HFFc6 (cell line): ENCODE measurements at places on chromosomes 11 and 22.
A peak's percentile ranks its signal among the peaks of the same experiment; 100 is the strongest.

DNA sequence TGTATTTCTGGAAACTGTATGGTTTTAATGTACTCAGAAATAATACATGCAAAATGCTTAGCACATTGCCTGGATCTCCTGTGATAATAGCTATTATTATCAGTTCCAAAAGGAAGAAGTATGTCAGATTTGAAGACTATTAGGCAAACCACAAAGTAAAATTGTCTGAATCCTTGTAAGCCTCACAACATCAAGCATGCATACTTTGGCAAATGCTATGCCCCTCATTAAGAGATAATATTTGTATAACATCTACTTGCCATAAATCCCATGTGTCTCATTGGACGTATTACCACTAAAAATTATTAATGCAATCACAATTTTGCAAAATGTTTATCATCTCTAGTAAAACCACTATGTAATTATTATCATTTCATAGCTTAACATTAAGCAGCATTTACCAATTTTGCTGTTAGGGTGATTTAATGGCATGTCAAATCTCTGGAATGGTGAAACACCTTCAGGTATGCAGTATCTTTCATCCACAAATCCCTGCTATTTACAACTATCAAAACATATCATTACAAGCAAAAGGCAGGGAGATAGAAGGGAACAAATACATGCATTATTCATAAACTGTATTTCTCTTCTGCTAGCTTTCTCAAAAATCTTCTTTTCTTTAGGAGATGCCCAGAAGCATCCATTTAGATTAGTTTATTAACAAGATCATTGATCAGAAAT lies 974.6 kb upstream of the RAG2 start:
- H3K36me3 ChIP-seq: no peaks in the 10 kb centered on the region
- no peaks in the 10 kb centered on the region for H3K27me3 ChIP-seq
- DNase-seq: no peak
- H3K4me3 ChIP-seq: no peak overlapping the region

GRCh38 chr11:44674809-44675208 lies 52.0 kb upstream of the TSPAN18 start:
- H3K4me3 ChIP-seq: no peak overlapping the region
- DNase-seq: no peak
- peaks cover 11% of the 10 kb centered on the region for H3K27me3 ChIP-seq
- no peaks in the 10 kb centered on the region for H3K36me3 ChIP-seq

- H3K4me1 ChIP-seq: no peaks in the 10 kb centered on the region
- H3K36me3 ChIP-seq: no peaks in the 10 kb centered on the region
- 0 out of 2 replicates have a peak, but pooled peaks cover 2% of the 10 kb centered on the region for H3K27me3 ChIP-seq
- no peak overlapping the region for H3K27ac ChIP-seq
- DNase-seq: no peak
Observed at GRCh38 chr11:104649002-104649401, 249.3 kb downstream of the CASP12 start.

GRCh38 chr22:49963647-49964026 lies 3.1 kb downstream of the PIM3 start:
- no peak for DNase-seq
- H3K4me1 ChIP-seq: peaks cover 22% of the 10 kb centered on the region; the same call in 1 of the 2 replicates
- H3K27ac ChIP-seq: peak overlapping the region; percentile 46
- H3K27me3 ChIP-seq: no peaks in the 10 kb centered on the region; the same call in none of the 2 replicates
- peak overlapping the region; percentile 82 for H3K4me3 ChIP-seq

GRCh38 chr11:117010808-117011540 lies 87.3 kb downstream of the SIK3 start:
- peak overlapping the region; percentile 37; the same call in 1 of the 2 replicates for H3K4me3 ChIP-seq
- peaks cover 3% of the 10 kb centered on the region; the same call in 1 of the 2 replicates for H3K27me3 ChIP-seq
- peaks cover 32% of the 10 kb centered on the region for H3K4me1 ChIP-seq
- H3K36me3 ChIP-seq: no peaks in the 10 kb centered on the region; the same call in 1 of the 2 replicates

DNA sequence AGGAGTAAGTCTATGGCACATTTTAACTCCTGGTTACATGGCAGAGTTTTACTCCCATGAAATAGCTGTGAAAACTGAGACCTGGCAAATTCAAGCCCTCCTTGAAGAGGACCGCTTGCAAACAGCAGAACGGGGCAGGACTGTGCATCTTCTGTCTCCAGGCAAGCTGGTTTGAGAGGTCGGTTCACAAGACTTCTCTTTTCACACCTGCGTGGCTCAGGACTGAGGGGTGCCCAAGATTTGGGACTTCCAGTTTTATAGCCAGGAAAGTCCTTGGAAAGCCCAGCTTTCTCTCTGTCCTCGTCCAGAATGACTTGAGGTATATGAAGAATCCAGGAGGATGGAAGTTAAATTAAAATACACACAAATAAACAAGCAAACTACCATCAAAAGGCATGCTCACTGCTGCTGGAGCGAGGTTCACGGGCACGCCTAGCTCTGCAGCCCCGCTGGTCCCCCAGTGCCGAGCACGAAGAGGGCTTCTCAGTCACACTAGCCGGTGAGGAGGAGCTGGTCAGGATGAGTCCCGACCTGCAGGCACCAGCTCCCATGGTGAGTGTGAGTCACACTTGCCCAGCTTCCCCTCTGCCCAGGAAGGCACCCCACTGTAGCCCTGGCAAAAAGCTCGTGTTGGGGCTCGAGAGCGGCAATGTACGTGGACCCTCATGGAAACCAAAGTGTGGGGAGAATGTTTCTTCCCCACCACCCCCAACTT lies 1382.4 kb downstream of the BRD1 start:
- peaks cover 5% of the 10 kb centered on the region for H3K36me3 ChIP-seq
- peaks cover 3% of the 10 kb centered on the region; the same call in 1 of the 2 replicates for H3K27me3 ChIP-seq
- H3K27ac ChIP-seq: no peak overlapping the region
- no peak overlapping the region for H3K4me3 ChIP-seq

- peaks cover 8% of the 10 kb centered on the region for H3K4me1 ChIP-seq
- H3K36me3 ChIP-seq: no peaks in the 10 kb centered on the region
- H3K27ac ChIP-seq: no peak within 1 kb of the TSS
- no peak within 1 kb of the TSS for H3K4me3 ChIP-seq
- peaks cover 14% of the 10 kb centered on the region for H3K27me3 ChIP-seq
Observed at GRCh38 chr11:18172666-18173065, at the start of gene MRGPRX4. Gene MRGPRX4, plus strand, starts transcription at chr11:18172837. Its CDS starts 420 bp downstream, at chr11:18173257.

DNA sequence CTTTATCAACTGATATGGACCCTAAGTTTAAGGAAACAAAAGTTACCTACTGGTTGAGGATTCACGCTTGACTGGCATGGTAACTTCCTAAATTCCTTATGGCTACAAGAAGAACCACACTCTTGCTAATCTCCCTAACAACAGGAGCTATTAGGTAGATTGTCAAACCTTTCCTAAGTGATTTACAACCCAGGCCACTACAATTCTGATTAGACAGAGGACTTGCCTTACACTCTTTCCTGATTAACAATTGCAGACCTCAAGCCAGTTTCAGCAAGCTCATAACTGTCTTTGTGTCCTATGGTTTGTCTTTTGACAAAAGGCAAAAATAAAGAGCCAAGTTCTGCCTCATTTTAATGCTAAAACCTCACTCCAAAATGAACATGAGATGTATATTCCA lies 16.3 kb downstream of the OR52K2 start:
- peaks cover 16% of the 10 kb centered on the region for H3K4me1 ChIP-seq
- H3K27ac ChIP-seq: no peak overlapping the region
- H3K27me3 ChIP-seq: no peaks in the 10 kb centered on the region; the same call in 1 of the 2 replicates
- H3K36me3 ChIP-seq: peaks cover 18% of the 10 kb centered on the region

- H3K27ac ChIP-seq: no peak overlapping the region
- H3K4me1 ChIP-seq: no peaks in the 10 kb centered on the region
- no peak for DNase-seq
- peaks cover 5% of the 10 kb centered on the region; the same call in 1 of the 2 replicates for H3K27me3 ChIP-seq
Observed at GRCh38 chr11:15927864-15928217, 428.5 kb downstream of the SOX6 start.

DNA sequence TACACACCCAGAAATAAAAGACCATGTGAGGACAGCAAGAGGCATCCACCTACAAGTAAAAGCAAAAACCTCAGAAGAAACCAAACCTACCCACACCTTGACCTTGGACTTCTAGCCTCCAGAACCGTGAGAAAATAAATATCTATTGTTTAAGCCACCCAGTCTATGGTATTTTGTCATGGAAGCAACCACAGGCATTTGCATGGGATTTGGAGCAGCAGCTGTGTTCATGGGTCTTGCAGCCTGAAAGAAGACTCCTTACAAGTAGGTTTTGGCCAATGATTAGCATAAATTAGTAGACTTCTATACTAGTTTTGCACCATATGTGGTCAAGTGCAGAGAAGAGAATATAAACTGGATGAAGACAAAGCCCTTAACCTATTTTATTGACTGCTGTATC lies 27.9 kb downstream of the FSHB start:
- no peaks in the 10 kb centered on the region for H3K36me3 ChIP-seq
- H3K27ac ChIP-seq: no peak overlapping the region
- no peaks in the 10 kb centered on the region for H3K27me3 ChIP-seq
- H3K4me1 ChIP-seq: no peaks in the 10 kb centered on the region
- no peak for DNase-seq

DNA sequence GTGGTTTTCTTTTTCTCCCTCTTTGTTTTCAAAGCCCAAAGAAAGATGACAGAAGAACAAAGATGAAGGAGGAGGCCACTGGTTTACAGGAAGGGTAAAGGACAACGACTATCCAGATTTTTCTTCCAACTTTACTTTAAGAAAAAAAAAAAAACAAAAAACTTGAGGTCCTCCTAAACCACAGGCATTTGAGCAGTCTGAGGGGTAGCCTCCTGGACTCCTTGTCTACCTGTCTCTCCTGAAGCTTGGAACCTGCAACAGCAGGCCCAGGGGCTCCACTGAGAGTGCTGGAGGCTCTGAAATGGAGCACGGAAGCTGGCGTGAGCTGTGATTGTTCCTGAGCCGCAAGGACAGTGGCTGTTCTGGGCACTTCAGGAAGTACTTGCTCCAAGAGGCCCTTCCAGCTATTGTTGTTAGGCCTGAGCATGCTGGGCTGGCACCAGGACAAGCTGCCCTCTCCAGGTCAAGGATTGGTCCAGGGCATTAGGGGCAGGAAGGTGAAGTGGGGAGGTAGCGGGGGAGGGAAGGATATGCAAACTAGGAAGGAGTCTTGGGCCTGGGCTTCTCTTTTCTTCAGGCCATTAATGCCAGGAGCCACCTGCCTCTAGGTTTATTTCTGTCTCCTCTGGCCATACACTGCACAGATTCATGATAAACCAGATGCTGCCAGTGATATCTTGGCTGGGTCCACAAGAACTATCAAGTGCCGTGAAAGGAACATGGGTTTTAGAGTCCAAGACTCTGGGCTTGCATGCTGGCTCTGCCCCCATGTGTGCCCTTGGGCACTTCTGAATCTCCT lies 147.3 kb downstream of the CCDC34 start:
- DNase-seq: no peak
- no peaks in the 10 kb centered on the region for H3K36me3 ChIP-seq
- H3K27me3 ChIP-seq: 0 out of 2 replicates have a peak, but pooled peaks cover 3% of the 10 kb centered on the region
- no peak overlapping the region for H3K4me3 ChIP-seq
- H3K27ac ChIP-seq: peak overlapping the region; percentile 47; the same call in 1 of the 2 replicates
- H3K4me1 ChIP-seq: peaks cover 86% of the 10 kb centered on the region
